G401 (cell line): ENCODE measurements at places on chromosomes 12 and 14.

DNA sequence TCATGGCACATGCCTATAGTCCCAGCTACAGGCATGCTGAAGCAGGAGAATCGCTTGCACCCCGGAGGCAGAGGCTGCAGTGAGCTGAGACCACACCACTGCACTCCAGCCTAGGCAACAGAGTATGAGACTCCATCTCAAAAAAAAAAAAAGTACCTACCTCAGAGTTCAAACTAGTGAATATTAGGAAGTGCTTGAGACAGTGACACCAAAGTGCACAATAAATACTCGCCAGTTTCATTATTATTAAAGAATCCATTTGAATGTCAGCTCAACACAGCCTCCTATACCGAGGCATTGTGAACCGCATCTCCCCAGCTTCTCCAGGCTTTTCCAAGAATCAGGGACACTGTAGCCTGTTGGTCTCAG, 5.0 kb downstream of the GAPDH start:
- no peak for DNase-seq

- peak; percentile 19 for DNase-seq
Measured at GRCh38 chr14:89767861-89768268, 186.7 kb downstream of the EFCAB11 start.

DNA sequence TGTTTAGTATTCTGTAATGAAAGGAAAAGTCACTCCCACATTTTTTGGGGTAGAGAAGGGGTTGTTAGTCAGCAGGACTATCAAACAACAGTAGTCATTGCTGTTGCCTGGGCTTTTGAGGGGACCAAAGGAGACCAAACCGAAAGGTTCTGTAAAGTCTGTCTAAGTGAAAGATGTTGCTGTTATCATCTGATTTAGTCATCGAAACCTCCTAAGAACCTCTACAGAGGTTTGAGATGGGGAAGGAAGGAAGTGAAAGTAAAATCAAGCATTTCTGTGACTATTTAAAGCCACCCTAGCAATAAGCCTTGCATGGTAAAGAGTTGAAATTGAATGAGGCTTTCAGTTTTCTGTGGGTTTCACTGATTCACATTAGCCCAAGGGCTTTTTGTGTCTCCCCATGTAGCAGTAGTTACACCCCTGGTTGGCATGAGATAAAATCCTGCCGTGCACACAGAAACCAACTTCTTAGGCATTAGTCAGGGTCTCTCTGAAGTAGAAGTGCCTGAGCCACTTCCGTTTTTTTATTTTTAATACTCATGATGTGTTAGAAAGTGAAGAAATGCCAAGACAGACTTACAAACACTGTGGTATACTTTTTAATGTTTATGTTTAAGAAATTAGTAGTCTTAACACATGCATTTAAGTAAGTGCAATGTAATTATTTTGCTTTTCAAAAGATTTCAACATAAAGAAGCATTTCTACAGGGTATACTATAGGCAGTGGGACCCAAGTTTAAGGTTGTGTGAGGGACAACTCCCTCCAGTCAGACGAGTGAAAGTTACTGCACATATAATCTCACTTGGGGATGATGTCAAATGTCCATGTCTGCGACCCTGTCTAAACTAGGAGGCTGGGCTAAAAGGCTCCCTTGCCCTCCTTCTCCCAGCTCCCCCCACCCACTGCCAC, 50.4 kb downstream of the DYRK2 start:
- no peak for DNase-seq

- no peak for DNase-seq
Measured at GRCh38 chr12:131040491-131040890, 86.8 kb downstream of the ADGRD1 start.

GRCh38 chr12:11812241-11812585, 162.7 kb downstream of the ETV6 start:
- no peak for DNase-seq

- DNase-seq = peak; percentile 13
Measured at GRCh38 chr12:124289634-124290600, 5.0 kb upstream of the RFLNA start.

- DNase-seq = no peak
Measured at GRCh38 chr12:85661461-85662206, 174.6 kb downstream of the RASSF9 start.

- DNase-seq = no peak
Measured at GRCh38 chr12:111437816-111438454, 32.2 kb downstream of the SH2B3 start.

GRCh38 chr12:59396519-59396918, 199.3 kb upstream of the SLC16A7 start:
- DNase-seq = no peak

DNA sequence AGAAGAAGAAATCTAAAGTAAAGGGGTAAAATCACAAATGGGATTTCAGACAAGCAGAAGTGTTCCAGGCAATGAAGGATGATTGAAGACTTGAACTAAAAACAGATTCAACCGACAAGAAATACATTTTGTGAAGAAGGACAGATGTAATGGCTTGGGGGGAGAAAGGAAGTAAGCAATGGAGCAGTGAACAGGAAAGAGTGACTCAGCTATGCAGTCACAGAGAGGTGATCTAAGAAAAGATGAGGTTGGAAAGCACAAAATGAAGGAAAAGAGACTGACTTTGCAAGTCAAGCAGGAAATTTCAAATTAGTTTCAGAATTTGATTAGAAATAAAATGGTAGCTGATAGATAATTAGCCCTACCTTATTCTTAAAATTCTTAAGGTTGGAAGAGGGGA, 66.5 kb downstream of the PUS7L start:
- DNase-seq = no peak

- DNase-seq = no peak
Measured at GRCh38 chr12:116606397-116606796, 47.2 kb downstream of the MAP1LC3B2 start.

DNA sequence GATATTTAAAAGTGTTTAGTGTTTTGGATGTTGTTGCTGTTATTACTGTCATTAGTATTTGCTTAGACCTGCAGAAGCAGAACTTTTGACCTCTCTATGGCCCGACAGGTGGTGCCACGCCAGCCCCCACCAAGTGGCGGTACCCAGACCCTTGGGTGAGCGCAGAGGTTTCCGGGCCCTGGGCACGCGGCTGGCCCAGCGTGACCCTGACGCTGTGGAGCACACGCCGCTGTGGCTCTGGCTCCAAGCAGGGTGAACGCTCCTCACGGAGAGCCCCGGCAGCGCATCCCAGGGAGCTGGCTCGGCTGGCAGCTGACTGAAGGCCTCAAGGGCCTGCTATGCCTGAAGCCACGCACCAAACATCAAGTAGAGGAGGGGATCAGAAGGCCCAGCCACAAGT, 22.6 kb downstream of the SLC25A47 start:
- no peak for DNase-seq

DNA sequence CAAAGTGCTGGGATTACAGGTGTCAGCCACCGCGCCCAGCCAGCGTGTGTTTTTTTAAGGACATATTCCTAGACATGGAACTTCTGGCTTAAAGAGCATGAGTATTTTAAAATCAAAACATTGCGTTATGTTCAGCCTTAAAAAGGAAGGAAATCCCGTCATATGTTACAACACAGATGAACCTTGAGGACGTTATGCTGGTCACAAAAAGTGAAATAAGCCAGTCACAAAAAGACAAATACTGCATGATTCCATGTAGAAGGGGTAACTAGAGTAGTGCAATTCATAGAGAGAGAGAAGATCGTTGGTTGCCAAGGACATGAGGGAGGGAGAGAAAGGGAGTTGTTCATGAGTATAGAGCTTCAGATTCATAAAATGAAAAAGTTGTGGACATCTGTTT, 53.9 kb downstream of the ACACB start:
- no peak for DNase-seq

DNA sequence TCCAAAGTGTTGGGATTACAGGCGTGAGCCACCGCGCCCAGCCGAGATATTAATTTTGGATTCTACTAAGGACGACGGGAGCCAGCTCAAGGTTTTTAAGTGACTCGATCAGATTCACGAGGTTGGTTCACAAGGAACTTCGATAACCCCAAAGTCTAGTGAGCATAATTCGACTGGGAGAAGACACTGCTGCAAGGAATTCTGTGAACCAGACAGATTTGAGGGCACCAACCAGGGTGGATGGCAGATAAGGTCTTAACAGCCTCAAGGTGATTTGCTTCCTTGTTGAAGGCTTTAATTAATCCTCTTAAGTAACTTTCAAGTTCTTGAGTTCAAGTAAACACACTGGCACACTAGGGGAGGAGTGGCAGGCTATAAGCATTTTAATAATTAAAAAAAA, 1.1 kb upstream of the KLHDC2 start:
- DNase-seq = no peak

DNA sequence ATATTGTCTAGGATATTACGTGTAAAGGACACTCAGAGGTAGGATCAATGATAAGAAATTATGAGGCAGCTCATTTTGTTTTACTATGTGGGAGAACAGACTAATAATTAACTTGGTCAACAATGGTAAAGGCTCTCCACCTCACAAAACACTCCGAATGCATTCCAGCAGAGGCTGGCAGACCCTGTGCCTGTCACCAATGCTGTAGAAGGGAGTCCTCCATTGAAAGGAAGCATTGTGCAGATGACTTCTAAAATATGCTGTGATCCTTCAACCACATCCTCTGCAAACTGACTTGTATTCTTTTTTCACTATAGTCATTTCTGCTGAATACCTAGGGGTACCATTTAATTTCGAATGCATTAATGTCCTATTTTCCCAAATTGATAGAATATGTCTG, 119.6 kb upstream of the EEA1 start:
- DNase-seq = no peak

DNA sequence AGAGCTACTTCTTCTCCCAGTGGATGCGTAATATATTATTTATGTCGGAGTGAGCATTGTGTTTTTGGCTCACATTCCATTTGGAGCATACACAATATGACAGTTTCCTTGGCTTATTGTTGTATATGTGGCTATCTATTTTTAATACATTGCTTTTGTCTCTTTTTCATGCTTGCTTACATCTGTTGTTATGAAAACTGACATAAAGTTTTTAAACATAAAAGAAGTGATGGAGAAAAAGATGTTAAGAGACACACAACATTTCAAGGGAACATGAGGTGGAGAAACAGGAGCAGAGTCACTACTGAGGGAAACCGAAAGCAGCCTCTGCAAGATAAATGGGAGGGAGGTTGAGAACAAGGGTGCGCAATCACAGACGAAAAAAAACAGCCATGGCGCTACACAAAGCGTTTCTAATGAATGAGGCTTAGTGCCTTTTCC, 228.4 kb upstream of the NPAS3 start:
- no peak for DNase-seq

- DNase-seq = no peak
Measured at GRCh38 chr14:71328183-71328582, 420.9 kb downstream of the PCNX1 start.

DNA sequence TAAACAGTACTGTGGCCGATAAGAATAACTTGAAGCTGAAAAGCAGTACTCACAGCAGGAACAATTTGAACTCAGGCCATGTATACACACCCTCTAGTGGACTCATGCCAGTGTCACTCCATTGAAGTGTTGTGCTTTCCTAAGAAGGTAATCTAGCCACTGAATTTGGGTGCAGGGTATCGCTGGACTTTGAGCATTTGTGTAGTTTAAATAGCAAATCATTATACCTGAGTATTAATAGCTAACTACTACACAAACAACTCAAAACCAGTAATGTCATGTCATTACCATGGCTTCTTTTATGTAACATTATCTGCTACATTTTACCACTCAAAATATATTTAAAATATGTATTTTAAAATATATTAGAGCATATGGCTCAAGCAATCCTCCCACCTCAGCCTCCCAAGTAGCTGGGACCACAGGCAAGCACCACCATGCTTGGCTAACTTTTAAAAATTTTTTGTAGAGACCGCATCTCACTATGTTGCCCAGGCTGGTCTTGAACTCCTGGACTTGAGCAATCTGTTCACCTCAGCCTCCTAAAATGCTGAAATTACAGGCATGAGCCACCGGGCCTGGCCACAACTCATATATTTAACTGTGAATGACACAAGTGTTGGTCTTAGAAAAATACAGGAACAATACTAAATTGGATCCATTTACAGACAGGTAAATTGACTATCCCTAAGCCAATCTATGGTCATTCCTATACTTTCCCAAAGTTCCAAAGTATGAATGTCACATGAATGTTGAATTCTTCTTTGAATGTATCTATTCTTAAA, 25.6 kb upstream of the ARID4A start:
- peak; percentile 47 for DNase-seq

- DNase-seq = no peak
Measured at GRCh38 chr12:89092297-89092696, 260.0 kb downstream of the DUSP6 start.

DNA sequence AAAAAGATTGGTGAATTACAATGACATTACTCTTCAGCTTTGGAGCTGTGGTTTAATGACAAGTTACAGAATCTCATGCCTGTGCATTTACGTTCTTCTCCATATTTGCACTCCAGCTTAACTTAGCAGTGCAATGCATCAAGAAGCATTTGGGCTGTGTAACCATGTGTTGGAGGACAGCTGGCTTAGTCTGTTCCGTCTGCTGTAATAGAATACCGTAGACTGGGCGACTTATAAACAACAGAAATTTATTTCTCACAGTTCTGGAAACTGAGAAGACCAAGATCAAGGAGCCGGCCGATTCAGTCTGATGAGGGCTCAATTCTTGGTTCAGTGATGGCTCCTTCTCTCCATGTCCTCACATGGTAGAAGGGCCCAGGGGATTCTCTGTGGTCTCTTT, 943.5 kb downstream of the BCL11B start:
- DNase-seq = no peak

GRCh38 chr12:4434706-4435425, 10.7 kb downstream of the FGF6 start:
- DNase-seq = no peak

DNA sequence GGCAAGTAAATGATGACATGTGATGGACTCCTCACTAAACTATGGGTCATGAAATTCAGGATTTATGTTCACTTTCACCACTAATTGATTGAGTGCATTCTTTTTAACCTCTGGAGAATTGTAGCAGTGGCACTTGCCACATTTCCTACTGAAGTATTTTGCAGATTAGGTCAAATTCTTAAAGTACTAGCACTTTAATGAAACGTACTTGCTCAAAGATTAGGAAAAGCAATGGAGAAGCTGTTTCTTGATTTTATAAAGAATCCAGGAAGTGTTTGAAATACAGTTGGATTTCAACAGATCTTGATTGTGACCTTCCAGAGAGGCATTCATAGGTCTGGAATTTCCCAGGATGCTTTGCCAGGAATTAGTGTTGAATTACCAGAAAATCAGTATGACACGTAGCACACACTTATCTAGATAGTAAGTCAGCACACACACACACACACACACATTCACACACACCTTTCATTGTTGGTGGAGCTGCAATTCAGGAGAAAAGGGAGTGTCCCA, 162.6 kb downstream of the MYRFL start:
- DNase-seq = no peak

GRCh38 chr12:124893792-124894516, 20.5 kb downstream of the UBC start:
- DNase-seq = no peak

DNA sequence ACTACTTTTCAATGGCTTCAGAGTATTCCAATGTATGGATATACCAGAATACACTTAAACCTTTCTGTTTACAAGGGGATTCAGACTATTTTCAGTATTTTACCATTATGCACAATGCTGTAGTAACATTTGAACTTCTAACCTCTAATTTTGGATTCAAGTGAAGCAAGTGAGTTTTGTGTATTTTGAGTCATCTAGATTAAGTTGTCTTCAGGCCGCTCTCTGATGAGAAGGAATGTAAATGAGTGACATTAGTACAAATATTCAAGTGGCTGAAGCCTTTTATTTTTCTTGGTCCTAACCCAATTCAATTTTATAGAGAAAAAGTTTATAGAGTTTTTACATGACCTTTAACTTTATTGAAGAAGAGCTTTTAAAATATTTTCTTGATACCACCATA, 125.6 kb downstream of the PDE3A start:
- no peak for DNase-seq

- no peak for DNase-seq
Measured at GRCh38 chr14:65231286-65231980, 129.1 kb upstream of the MAX start.

GRCh38 chr14:84976805-84977204, 553.1 kb upstream of the FLRT2 start:
- no peak for DNase-seq
